Left renal cortex interstitium (tissue), 4 donors: ENCODE measurements at places on chromosomes 3 and 15. TPM values are rescaled to one million over a fixed set of nuclear protein-coding genes. Genes with fewer than 3 reads are reported as not detected.
A peak's percentile ranks its signal among the peaks of the same experiment; 100 is the strongest.

GRCh38 chr3:7436542-7436941, 575.6 kb downstream of the GRM7 start:
- no peak for DNase-seq

DNA sequence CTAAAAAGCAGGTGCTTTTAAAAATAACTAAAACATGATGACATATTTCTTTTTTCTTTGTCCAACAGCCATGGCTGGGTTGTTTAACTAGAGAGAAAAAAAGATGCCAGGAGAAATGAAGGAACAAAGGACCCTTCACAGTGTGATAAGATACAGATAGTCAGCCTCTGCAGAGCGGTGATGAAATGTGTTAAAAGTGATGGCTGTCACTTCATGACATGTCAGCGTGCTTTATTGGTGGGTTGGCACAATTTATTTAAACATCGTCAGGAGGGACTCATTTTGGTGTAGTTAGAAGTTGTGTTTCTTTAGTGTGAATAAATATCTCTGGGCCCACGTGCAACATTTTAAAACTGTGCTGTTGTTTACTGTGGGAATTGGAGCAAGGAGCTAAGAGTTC, 887.4 kb upstream of the CFAP20DC start:
- no peak for DNase-seq

GRCh38 chr3:141366285-141367037, 1.8 kb upstream of the ZBTB38 start:
- no peak for DNase-seq

GRCh38 chr3:179036226-179036625, 35.4 kb downstream of the ZMAT3 start:
- no peak for DNase-seq

- DNase-seq = no peak
Measured at GRCh38 chr3:149021830-149022229, 30.5 kb downstream of the GYG1 start.

- no peak for DNase-seq
Measured at GRCh38 chr15:25939122-25939521, 76.0 kb upstream of the ATP10A start.

- DNase-seq = no peak
Measured at GRCh38 chr3:169493521-169494141, 169.9 kb downstream of the MECOM start.

DNA sequence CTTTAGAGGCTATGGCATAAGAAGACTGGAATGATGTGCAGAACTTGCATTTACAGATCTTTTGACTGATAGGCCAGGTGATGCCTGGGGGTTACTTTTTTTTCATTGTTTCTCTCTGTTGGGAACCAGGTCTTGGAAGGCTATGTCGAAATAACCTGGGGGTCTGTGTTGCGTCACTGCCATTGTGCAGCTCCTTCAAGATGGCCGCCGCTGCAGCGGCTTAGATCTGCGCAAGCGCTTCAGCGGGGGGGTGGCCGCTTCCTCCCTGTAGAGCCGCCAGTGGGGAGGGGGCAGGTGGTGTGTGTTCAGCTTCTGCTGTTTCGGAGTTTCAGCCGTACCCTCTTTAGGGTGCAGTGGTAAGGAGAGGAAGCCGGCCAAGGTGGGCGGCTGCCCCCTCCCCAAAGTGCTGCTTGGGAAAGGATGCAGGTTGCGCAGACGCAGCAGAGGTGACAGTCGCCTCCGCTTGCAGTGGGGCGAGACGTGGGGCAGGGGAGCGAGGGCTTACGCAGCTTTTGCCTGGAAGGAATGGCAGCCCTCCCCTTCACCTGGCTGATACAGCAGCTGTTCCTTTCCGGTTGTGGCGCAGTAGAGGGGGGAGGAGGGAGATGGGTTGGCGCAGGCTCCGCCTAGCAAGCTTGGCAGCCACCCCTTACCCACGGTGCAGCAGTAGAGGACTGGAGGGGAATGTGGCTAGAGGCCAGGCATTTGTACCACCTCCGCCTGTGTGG, 1.5 kb downstream of the SNRPN start:
- peak; percentile 44 for DNase-seq

DNA sequence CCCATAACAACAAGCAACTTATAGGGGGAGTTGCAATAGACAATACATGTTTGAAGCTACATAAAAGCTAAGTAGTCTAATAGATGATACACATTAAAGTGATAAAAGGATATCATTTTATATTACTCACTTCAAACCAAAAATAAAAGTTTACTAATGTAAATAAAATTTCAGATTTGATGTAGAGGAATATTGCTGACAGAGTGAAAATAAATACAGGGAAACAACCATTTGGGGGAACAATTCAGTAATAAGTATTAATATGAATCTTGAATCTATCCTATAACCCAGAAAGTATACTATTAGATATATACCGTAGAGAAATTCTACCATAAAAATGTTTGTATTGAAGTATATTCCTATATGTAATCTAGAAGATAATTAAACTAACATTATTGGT, 1248.9 kb upstream of the EPHA6 start:
- no peak for DNase-seq

- no peak for DNase-seq
Measured at GRCh38 chr15:66008940-66009562, 139.8 kb downstream of the RAB11A start.

GRCh38 chr3:168888781-168889180, 774.7 kb downstream of the MECOM start:
- no peak for DNase-seq

- DNase-seq = no peak
Measured at GRCh38 chr3:16253601-16254000, 11.1 kb downstream of the DPH3 start.

DNA sequence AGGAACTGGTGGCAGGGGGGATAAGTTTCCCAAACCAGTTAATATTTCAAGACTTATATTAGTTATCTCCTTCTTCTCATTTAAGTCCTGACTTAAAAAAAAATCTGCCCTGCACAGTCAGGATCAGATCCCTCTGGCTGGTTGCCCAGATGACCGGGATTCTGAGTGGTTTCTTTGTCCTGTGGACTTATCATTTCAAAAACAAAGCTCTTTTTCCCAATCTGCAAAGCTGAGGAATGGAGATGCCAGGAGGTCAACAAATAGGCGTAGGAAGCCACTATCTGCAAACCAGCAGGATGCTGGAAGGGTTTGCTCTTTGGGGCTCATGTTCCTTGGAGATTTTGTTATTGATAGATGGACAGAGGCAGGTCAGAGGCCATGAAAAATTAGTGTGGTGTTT, 5.8 kb downstream of the C3orf20 start:
- DNase-seq = no peak

DNA sequence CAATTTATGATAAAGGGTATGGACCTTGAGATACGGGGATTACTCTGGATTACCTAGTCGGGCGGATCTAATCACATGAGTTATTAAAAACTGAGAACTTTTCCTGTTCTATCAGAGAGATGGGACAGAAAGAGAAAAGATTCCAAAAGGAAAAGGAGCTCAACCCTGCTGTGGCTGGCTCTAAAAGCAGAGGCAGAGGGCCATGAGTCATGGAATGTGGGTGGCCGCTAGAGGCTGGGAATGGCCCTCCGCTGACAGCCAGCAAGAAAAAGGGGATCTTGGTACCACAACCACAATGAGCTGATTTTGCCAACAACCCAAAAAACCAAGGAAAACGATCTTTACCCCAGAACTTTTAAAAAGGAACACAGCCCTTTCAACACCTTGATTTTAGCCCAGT, 210.0 kb downstream of the MAGI1 start:
- DNase-seq = no peak

GRCh38 chr15:81922143-81922542, 123.7 kb downstream of the MEX3B start:
- DNase-seq = no peak

- no peak for DNase-seq
Measured at GRCh38 chr3:132822266-132822665, 100.1 kb upstream of the NPHP3 start.

- DNase-seq = no peak
Measured at GRCh38 chr3:169260296-169260695, 403.2 kb downstream of the MECOM start.

DNA sequence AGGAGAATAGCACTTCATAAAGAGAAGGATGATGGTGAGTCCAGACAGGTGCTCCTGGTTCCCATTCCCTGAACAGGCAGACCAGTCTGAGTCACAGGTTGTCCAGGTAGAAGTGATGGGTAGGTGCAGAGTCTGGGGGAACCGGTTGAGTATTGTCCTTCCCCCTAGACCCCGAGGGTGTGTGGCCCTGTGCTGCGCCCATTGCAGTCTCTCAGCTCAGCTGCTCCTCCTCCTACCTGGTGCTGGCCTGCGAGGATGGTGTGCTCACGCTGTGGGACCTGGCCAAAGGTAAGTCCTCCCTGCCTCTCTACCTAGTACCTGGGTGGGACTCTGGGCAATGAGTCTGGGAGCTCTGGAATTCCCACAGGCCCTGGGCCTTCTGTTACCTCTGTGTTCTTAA, 19.8 kb downstream of the MESP1 start:
- DNase-seq = no peak

DNA sequence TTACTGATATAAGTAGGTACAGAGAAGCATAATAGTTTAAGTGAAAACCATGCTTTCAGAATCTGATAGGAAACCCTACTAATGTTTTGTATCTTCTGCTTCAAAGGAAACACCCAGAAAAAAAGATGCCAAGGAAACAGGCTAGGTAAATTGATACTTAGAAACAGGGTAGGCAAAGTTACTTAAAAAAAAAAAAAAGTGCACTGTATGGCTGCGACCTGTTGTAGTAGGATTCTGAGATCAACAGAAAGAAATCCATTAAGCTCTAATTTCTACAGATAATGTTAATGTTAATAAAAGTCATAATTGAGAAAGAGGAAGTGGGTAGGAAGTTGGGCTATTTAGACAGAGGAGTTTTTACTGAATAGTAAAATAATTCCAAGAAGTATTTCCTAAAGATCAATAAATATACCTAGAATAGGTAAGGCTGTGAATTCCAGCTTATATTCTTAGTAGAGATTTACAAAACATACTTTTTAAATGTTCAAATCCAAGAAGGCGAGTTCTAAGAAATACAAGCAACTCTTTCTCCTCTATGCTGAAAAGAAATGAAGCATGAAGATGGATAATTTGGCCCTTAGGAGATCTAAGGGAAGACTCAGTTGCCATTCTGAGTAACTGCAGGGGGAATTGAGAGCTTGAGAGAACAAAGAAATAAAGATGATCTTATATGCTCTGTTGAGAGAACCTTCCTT, 24.1 kb upstream of the STT3B start:
- DNase-seq = no peak

DNA sequence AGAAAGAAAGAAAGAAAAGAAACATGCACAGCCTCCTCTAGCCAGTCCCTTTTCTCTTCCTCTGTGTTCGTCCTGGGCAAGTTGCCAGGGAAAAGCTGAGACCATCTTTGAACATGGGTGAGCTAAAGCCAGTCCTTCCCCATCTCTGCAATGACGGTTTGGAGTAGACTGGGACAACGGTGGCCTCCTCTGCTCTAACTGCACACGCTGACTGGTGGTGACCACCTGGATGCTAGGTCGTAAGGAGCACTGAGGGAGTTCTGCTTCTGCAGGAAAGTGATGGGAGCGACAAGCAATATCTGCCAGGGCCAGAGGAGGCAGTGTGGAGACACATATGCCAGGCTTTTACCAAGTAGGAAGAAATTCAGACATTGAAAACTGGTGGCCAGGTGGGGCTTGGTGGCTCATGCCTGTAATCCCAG, 111.7 kb downstream of the NUP210 start:
- no peak for DNase-seq

- DNase-seq = no peak
Measured at GRCh38 chr3:171804618-171805389, 5.5 kb downstream of the PLD1 start.

GRCh38 chr3:59304296-59304695, 254.5 kb upstream of the CFAP20DC start:
- no peak for DNase-seq

DNA sequence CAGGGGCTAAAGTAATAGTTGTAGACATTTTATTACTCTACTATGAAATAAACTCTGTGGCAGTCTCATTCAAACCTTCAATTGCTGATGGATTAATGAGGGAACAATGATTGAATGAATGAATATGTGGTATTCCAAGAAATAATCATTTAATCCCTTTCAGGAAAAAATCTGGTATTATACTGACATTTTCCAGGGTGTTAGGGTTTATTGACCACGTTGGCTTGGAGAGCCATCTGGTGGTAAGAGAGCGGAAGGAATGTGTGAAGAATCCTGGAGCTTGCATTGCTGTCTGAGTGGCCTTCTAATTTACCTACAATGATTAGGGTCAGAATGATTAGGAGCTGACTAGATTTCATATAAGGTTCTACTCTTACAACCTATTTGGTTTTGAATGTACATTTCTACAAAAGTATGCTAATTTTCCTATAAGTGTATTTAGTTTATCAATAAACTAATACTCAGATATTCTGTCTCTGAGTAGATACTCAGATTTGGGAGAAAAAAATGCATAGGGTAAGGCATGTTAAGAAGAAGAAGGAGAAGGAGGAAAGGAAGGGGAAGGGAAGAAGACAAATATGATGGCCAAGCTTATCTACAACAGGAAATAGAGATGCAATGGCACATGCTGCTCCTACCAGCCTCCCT, 249.9 kb downstream of the ROBO1 start:
- no peak for DNase-seq

DNA sequence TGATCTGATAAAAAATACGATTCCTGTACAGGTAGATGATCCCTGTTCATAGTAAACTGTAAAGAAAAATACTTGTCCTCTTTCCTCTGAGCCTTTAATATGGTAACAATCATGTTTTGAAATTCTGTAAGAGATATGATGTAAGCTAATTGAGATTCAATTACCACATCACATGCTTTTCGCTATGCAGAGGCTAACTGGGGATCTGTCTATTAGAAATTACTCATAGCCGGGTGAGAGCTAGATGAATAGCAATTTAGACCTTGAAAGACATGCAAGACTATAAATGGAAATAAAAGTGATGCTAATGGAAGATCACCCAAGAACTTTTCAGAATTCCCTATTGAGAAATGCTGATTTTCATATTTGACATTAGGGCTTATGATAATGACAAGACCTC, 579.9 kb upstream of the ZNF717 start:
- no peak for DNase-seq

GRCh38 chr15:98758224-98758623, 109.9 kb downstream of the IGF1R start:
- DNase-seq = no peak

DNA sequence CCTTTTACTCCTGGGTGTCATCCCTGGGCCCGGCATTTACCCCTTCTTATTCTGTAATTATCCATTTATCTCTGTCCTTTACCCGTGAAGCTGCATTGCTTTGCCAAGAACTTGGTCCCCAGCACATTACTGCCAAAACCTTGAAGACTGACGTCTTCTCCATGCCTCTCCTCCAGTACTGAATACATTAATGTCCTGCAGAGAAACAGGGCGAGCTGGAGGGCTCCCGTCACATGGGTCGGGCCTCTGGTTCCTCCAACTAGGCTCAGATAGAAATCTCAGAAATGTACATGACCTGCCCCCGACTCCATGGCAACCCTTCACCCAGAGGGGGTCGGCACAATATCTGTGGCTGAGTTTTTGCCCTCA, 445 bp downstream of the EFCAB12 start:
- no peak for DNase-seq

- DNase-seq = no peak
Measured at GRCh38 chr15:101255051-101255395, 3.2 kb upstream of the CHSY1 start.

GRCh38 chr15:85709250-85709649, 85.5 kb downstream of the KLHL25 start:
- DNase-seq = no peak

The PLSCR5 gene
- polyA plus RNA-seq = not detected

The SNURF gene
- polyA plus RNA-seq = 5.0 TPM

The NUP210 gene
- 21.1 TPM for polyA plus RNA-seq

The SELENOK gene
- 97.3 TPM for polyA plus RNA-seq

The SPESP1 gene
- polyA plus RNA-seq = 5.5 TPM

The EAF2 gene
- polyA plus RNA-seq = 7.8 TPM

The SLC33A1 gene
- 36.1 TPM for polyA plus RNA-seq

The TRPC1 gene
- polyA plus RNA-seq = 15.2 TPM

The DUOXA2 gene
- 0.10 TPM for polyA plus RNA-seq

The PP2D1 gene
- 0.24 TPM for polyA plus RNA-seq
